Activated T-cell treated with anti-CD3 and anti-CD28 coated beads, Interleukin-2, amount 50 U/mL, for 48 hours (primary cell): ENCODE measurements at places on chromosomes 2 and 18.

- no peak for DNase-seq
These were observed 60.8 kb downstream of the MBP start for GRCh38 chr18:77071711-77072292.

GRCh38 chr2:209334188-209335017 is 89.4 kb upstream of the MAP2 start:
- DNase-seq = peak; percentile 58

GRCh38 chr2:197204519-197205250 is 105.9 kb downstream of the ANKRD44 start:
- no peak for DNase-seq

GRCh38 chr18:61900504-61901281 is 7.9 kb upstream of the RNF152 start:
- no peak for DNase-seq

DNA sequence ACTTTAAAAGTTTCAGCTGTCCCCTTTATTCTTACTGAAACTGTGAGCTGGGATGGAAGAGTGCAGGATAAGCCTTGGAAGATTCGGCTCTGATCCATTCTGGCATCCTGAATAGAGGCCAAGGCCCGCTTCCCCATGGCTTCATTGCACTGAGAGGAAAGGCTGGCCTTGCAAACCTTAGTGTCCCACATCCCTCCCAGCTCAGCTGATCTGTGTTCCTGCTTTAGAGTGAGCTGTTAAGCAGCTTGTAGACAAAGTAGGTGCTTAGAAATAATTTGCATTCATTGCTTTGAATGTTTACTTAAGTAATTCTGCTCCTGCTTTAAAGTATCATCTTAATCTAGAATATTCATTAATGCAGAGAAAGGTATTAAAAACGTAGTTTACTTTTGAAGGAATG is 169.6 kb upstream of the BOD1L2 start:
- no peak for DNase-seq

- no peak for DNase-seq
These were observed 755 bp upstream of the ATP9B start for GRCh38 chr18:79068341-79068936.

DNA sequence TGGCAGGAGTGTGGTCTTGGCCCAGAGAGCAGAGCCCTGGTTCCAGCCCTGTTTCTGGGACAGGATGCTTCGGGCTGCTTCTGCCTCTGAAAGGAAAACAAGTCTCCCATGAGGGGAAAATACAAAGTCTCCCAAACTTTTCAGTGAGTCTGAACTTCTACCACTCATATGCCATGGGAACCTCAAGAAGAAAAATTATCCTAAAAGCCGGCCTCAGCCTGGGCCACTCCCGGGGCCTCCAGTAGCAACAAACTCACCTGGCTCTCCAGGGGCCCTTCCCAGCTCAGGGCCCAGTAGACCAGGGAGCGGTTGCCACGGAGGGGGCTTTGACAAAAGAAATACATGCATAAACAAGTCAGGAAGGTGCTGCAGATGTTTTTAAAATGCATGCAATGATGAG is 289.2 kb upstream of the HDAC4 start:
- no peak for DNase-seq
